ENCODE measurements at places on chromosomes 5 and 9. TPM values are rescaled to one million over a fixed set of nuclear protein-coding genes. Genes with fewer than 3 reads are reported as not detected.

Gene RETREG1
- 48.4 TPM for total RNA-seq

Gene SPATA31D1
- not detected for total RNA-seq

Gene PCDHAC2
- total RNA-seq: not detected

Gene FOXD4L5
- total RNA-seq: 0.27 TPM

Gene WDR31
- total RNA-seq: 0.55 TPM

Gene CCL28
- total RNA-seq: 15.1 TPM

Gene CARD9
- 0.44 TPM for total RNA-seq

Gene GMCL2
- not detected for total RNA-seq

Gene OBP2B
- total RNA-seq: not detected

Gene SEMA5A
- 0.12 TPM for total RNA-seq

Gene CDH10
- not detected for total RNA-seq

Gene ADCY2
- not detected for total RNA-seq

Gene TMEFF1
- not detected for total RNA-seq

Gene CDC20B
- total RNA-seq: not detected

Gene HAPLN1
- not detected for total RNA-seq

Gene SHOC1
- not detected for total RNA-seq

Gene RORB
- not detected for total RNA-seq

All from activated CD4-positive, alpha-beta T cell treated with anti-CD3 and anti-CD28 coated beads, Interleukin-2, amount 10 ng/mL, durations not matched to agents 7 days and 5 days (primary cell).